ENCODE measurements at places on chromosomes 12 and 14. TPM values are rescaled to one million over a fixed set of nuclear protein-coding genes. Genes with fewer than 3 reads are reported as not detected.

DNA sequence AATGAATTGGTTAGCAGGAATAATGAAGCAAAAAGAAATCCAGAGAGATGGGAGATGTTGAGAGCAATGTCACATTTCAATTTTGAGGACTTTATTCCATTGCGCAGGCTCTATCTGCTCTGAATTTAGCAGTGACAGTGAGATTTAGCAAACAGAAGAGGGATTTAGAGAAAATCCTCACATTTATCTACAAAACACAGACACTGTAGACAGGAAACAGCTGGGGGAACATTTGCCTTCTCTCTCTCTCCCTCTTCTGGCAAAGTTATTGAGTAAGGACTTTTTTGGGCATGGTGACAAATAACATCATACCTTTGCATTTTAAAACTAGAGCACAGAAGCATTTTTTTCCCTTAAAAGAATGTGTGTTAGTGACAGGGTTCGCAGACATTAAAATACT is at the start of gene IGF1:
TSS of gene IGF1 (minus strand) at position 158 of the 400 bp plus-strand sequence. CDS start 182 bp downstream, outside the sequence.
- peak within 1 kb of the TSS; percentile 40 for H3K27ac ChIP-seq
- H3K36me3 ChIP-seq = no peaks in the 10 kb centered on the region
- peaks cover 11% of the 10 kb centered on the region for H3K4me1 ChIP-seq
- DNase-seq = no peak
- H3K4me3 ChIP-seq = no peak within 1 kb of the TSS

DNA sequence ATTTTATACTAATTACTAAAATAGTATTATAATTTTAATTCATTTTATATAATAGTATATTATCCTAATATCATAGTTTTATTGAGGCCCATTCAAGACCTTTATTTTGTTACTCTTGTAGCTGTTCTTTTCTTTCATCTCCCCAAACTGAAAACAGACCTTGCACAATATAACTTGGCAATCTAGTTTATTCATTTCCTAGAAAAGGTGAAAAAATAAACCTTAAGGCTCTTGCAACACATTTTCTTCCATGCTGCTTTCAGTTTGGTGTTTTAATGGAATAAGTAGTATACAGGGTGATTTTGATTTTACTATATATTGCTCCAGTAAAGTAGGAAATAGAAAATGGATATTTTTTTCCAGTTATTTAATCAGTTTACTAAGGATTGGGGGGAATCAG is 174.0 kb downstream of the SLC2A13 start:
- DNase-seq = no peak
- H3K27me3 ChIP-seq = no peaks in the 10 kb centered on the region
- H3K4me3 ChIP-seq = no peak overlapping the region
- no peaks in the 10 kb centered on the region for H3K36me3 ChIP-seq
- H3K27ac ChIP-seq = no peak overlapping the region

DNA sequence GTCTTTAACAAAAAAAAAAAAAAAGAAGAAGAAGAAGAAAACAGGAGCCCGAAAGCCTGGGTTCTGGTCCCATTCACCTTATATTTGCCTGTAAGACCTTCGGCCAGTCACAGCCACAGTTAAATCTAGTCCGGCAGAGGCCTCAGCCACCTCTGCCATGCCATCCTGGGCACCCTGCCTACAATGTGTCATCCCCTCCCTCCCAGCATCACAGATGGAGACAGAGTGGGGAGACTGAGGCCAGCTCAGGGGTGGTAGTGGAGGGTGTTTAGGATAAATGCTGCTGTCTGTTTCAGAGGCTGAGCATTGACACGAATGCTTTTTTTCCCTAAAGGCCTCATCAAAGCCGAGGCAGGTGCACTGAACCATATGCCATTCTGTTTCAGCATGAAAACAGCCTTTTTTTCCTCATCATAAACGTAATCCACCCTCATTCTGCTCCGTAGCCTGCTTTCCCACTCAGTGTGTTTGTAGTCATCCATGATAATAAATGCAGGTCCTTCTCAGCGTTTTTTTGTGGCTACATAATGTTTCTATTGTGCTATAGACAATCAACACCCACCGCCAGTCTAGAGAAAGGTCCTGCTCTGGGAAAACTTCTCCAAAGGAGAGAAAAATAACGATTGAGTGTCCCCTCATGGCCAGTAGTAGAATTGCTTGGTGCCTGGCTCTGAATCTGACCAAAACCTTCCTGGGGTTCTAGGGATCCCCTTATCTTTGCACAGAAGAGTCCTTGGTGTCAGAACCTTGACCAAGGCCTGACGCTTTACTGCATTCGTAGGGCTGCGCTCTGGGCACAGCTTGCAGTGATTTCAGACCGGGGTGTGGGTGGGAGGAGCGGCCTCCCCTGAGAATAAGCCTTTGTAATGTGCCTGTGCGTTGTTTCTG is 41.1 kb upstream of the TSPAN9 start:
- no peak overlapping the region for H3K27ac ChIP-seq
- H3K4me3 ChIP-seq = no peak overlapping the region
- H3K36me3 ChIP-seq = peaks cover 38% of the 10 kb centered on the region
- no peak for DNase-seq
- H3K4me1 ChIP-seq = peaks cover 3% of the 10 kb centered on the region
- no peaks in the 10 kb centered on the region for H3K27me3 ChIP-seq

- no peak overlapping the region for H3K27ac ChIP-seq
- H3K4me1 ChIP-seq = peaks cover 3% of the 10 kb centered on the region
- H3K4me3 ChIP-seq = no peak overlapping the region
- no peaks in the 10 kb centered on the region for H3K36me3 ChIP-seq
- no peaks in the 10 kb centered on the region for H3K27me3 ChIP-seq
Observed at GRCh38 chr14:99069946-99070345, 202.1 kb downstream of the BCL11B start.

GRCh38 chr12:126156806-126157574 is 1091.8 kb downstream of the AACS start:
- no peaks in the 10 kb centered on the region for H3K36me3 ChIP-seq
- H3K4me1 ChIP-seq = no peaks in the 10 kb centered on the region
- DNase-seq = no peak
- H3K27ac ChIP-seq = no peak overlapping the region

The HOXC4 gene
- 0.86 TPM for total RNA-seq

The PAH gene
- 0.64 TPM for total RNA-seq

The CACNA1C gene
- total RNA-seq = 11.7 TPM

The LRRIQ1 gene
- 33.2 TPM for total RNA-seq

The GARIN6 gene
- not detected for total RNA-seq

Measured in lung (tissue), 17 donors.